ENCODE measurements at places on chromosomes 1 and 21.

- no peak for DNase-seq
These were observed 29.2 kb upstream of the LRRC3 start for GRCh38 chr21:44425895-44426662.

GRCh38 chr1:7975212-7975865 lies 13.8 kb downstream of the PARK7 start:
- no peak for DNase-seq

DNA sequence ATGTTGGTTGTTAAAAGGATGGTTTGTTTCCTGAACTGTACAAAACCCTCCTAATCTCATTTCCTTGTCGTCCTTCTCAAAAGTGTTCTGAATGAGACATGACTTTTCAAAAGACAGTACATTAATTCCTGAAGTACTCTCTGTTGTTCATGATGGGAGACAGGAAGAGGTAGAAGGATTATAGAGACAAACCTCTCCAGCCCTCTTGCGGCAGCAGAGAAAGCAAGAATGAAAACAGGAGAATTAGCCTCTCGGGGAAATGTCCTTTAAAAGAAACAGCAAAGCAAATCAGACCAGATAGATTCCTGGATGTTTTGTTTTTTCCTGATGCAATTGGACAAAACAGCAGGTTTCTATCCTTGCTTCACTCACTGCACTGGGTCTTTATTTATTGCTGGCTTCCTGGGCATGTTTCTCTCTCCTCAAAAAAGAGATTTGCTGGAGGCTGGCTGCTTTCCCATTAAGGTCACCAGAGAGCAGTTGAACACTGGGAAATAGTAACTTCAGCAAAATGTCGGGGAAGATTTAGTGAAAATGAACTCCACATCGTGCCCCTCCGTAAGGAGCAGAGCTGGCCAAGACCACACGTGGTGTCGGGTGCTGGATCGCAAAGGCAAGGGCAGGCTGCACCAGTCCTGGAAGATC lies 145.8 kb upstream of the SYT6 start:
- no peak for DNase-seq

- DNase-seq = peak; percentile 19
These were observed 93.5 kb upstream of the ACTL8 start for GRCh38 chr1:17661546-17662157.

GRCh38 chr21:45412491-45412890 lies 7.5 kb downstream of the COL18A1 start:
- no peak for DNase-seq

- no peak for DNase-seq
These were observed 1153.9 kb upstream of the NCAM2 start for GRCh38 chr21:19844334-19844733.

All from GM06990 (cell line).